Activated T-cell treated with anti-CD3 and anti-CD28 coated beads, Interleukin-2, amount 50 U/mL, for 24 hours (primary cell): ENCODE measurements at places on chromosomes 16 and 17.

DNA sequence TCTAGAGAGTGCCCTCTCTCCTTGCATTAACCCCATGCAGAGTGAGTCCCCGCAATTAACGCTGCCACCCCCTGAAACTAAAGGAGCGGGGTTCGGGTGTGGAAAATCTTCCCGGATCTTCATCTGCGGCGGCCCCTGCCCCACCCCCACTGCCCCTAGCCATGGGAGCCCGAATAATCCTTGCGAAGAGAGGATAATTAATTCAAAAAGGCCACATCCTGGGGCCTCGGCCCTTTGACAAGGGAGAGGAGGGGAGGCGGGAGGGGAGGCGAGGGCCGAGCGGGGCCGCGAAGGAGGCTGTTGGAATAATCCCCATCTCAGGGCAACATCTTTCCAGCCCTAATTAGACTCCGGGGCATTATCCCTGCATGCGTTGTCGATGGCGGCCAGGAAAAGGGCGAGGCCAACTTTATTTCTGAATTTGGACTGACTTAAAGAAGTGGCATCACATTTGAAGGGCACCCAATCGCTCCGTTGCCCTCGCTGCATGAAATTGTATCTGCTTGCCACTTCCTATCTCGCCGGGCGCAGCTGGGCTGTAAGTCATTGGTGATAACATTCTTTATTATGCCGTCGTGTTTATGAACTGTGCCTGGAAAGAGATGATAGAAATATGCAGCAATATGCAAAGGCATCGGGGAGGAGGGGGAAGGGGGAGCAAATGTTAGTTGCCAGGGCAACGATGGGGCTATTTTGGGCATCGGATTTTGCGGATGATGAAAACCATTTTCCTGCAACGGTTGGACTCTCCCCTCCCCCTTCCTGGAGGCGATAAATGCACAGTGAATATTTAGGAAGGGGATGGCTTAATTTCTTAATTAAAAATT, 387.1 kb upstream of the TNRC6C start:
- H3K27ac ChIP-seq = no peak overlapping the region
- no peaks in the 10 kb centered on the region for H3K36me3 ChIP-seq

- H3K27me3 ChIP-seq = no peaks in the 10 kb centered on the region
- no peak overlapping the region for H3K4me3 ChIP-seq
- H3K4me1 ChIP-seq = peaks cover 51% of the 10 kb centered on the region
- H3K36me3 ChIP-seq = peaks cover 90% of the 10 kb centered on the region
Measured at GRCh38 chr16:84761448-84762368, 58.1 kb upstream of the CRISPLD2 start.

DNA sequence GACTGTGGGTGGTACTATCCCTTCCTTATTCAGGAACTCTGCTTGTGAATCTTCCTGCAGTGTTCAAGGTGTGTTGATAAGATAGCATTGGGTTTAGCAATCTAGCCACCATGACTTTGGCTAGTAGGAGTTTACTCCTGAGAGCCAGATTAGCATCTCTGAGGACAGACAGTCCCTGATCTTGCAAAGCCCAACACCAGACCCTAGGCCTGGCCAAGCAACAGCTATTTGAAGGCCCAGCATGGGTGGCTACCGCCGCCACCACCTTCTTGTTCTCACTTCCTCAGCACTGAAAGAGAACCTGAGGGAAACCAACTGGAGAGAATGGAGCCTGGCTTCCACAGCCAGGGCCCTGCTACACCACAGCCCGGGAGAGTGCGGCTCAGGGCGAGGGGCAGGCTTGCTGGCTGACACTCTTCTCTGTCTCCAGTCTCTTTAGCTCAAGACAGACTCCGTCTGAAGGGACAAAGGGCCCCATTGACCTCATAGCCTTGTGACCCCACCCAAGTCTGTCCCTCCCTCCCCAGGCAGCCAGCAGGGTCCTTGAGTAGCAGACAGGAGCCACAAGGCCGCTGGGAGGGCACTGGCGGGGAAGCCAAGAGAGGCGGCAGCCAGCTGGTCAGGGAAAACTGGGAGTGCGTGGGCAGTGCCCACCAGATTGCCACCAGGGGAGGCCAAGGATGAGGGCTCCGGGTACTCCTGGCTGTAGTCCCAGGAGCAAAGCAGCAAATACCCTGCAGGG, 10.9 kb upstream of the ARHGAP23 start:
- H3K36me3 ChIP-seq = no peaks in the 10 kb centered on the region
- no peak for DNase-seq
- H3K4me1 ChIP-seq = peaks cover 9% of the 10 kb centered on the region
- no peak overlapping the region for H3K4me3 ChIP-seq
- peaks cover 59% of the 10 kb centered on the region for H3K27me3 ChIP-seq

- H3K4me3 ChIP-seq = no peak overlapping the region
- peaks cover 5% of the 10 kb centered on the region for H3K36me3 ChIP-seq
- H3K27ac ChIP-seq = no peak overlapping the region
- peaks cover 18% of the 10 kb centered on the region for H3K4me1 ChIP-seq
- DNase-seq = no peak
Measured at GRCh38 chr17:72976971-72977770, 115.3 kb downstream of the SLC39A11 start.

- no peak overlapping the region for H3K4me3 ChIP-seq
- DNase-seq = no peak
- H3K27me3 ChIP-seq = no peaks in the 10 kb centered on the region
- no peak overlapping the region for H3K27ac ChIP-seq
- H3K36me3 ChIP-seq = peaks cover 24% of the 10 kb centered on the region
- no peaks in the 10 kb centered on the region for H3K4me1 ChIP-seq
Measured at GRCh38 chr16:69048328-69049120, 56.9 kb upstream of the HAS3 start.
